Keratinocyte (primary cell): ENCODE measurements at places on chromosomes 3 and 15.
A peak's percentile ranks its signal among the peaks of the same experiment; 100 is the strongest.

GRCh38 chr3:65545429-65545828 lies 493.3 kb downstream of the MAGI1 start:
- no peaks in the 10 kb centered on the region for H3K4me1 ChIP-seq
- no peak overlapping the region for H3K4me3 ChIP-seq
- H3K27ac ChIP-seq = no peak overlapping the region

GRCh38 chr3:104961851-104962250 lies 404.9 kb upstream of the ALCAM start:
- H3K4me3 ChIP-seq = no peak overlapping the region
- no peak for DNase-seq
- H3K27ac ChIP-seq = no peak overlapping the region
- H3K4me1 ChIP-seq = no peaks in the 10 kb centered on the region
- H3K36me3 ChIP-seq = no peaks in the 10 kb centered on the region

GRCh38 chr3:180530276-180530675 lies 71.7 kb upstream of the TTC14 start:
- no peaks in the 10 kb centered on the region for H3K4me1 ChIP-seq
- no peak overlapping the region for H3K27ac ChIP-seq
- no peaks in the 10 kb centered on the region for H3K27me3 ChIP-seq
- H3K36me3 ChIP-seq = no peaks in the 10 kb centered on the region

DNA sequence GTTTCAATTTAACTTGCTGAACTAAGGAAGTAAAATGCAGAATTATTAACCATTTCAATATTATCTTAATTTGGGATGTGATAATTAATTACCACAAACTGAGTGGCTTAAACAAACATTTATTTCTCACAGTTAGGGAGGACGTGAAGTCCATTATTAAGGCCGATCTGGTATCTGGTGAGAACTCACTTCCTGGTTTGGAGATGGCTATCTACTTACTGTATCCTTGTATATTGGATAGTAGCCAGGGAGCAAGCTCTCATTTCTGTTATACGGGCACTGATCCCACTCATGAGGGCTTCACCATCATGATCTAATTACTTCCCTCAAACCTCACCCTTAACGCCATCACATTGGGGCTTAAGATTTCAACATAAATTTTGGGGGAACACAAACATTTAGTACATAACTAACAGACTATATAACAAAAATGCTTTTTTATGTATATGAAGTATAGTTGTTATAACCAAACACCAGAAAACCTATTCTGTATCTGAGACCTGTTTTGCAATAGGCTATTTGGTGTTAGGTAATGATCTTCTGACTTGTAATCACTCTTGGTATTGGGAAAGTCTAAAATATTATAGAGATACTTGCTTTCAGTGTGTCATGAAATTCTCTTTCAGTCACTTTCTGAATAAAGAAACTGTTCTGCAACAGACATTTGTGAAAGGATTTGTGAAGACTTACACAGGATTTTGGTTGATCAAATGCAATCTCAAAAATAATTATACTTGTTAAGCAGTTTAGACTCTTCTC lies 4.7 kb upstream of the KPNA4 start:
- peaks cover 6% of the 10 kb centered on the region for H3K4me1 ChIP-seq
- no peak overlapping the region for H3K27ac ChIP-seq
- H3K4me3 ChIP-seq = no peak overlapping the region
- DNase-seq = no peak

GRCh38 chr3:12809001-12809400 lies 12.5 kb downstream of the CAND2 start:
- no peak overlapping the region for H3K4me3 ChIP-seq
- no peak overlapping the region for H3K27ac ChIP-seq
- peaks cover 3% of the 10 kb centered on the region for H3K4me1 ChIP-seq
- DNase-seq = no peak
- H3K27me3 ChIP-seq = no peaks in the 10 kb centered on the region
- H3K36me3 ChIP-seq = no peaks in the 10 kb centered on the region

DNA sequence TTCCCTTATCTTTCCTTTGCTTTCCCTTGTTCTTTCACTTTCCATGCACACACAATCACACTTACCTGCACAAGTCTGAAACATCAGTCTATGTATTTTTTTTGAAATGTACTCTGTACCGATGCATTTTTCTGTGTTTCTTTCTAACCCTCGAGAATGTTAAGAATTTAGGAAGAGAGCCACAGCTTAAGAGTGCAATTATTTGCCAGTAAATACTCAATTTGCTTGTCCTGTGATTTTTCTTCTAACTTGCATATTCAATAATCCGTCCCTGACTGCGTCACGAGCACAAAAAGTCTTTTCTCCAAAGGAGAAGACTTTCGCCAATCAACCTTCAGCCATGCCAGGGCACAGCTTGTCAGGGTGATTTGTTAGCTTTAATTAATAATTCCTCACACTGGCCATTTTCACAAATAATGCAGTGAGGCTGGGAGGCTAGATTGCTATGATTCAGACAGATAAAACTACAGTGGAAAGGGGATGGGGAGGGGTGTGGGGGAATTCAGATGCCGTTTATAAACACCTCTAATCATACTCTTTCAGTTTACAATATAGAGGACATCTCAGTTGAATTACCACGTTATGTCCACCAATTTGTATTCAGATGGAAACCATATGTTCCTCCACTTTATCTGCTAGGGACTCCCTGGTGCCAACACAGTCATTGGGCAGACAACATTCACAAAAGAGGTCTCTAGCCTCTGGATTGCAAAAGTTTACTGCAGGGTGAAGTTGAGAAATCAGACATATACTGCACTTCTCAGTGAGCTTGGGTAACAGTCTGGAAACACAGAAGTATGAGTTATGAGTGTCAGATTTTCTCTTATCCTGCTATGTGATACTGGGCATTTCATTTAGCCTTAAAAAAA lies 388.0 kb downstream of the ZBTB20 start:
- no peaks in the 10 kb centered on the region for H3K27me3 ChIP-seq
- H3K4me3 ChIP-seq = no peak overlapping the region
- no peak overlapping the region for H3K27ac ChIP-seq
- no peaks in the 10 kb centered on the region for H3K4me1 ChIP-seq

DNA sequence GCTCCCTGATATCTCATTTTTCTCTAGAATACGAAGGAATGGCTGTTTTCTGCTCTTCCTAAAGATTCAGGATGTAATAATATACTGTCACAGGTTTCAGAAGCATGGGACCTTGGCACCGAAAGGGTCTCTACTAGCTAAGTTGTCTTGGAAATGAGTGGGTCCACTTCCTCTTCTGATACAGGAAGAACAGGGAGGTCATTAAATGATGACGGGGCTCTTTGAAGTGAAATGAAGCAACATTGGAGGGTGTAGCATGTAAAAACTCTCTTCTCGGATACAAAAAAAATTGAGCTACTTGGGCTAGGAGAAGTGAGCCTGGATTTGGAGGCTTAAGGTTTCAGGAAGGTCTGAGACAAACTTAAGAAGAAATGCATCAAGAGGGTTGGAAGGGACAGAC lies 349.8 kb upstream of the TPRG1 start:
- no peak overlapping the region for H3K4me3 ChIP-seq
- DNase-seq = no peak
- no peak overlapping the region for H3K27ac ChIP-seq
- peaks cover 10% of the 10 kb centered on the region for H3K4me1 ChIP-seq
- H3K36me3 ChIP-seq = no peaks in the 10 kb centered on the region

- no peaks in the 10 kb centered on the region for H3K27me3 ChIP-seq
- no peak for DNase-seq
- H3K4me1 ChIP-seq = no peaks in the 10 kb centered on the region
- H3K27ac ChIP-seq = no peak overlapping the region
Observed at GRCh38 chr3:178001670-178002101, 534.5 kb upstream of the KCNMB2 start.

DNA sequence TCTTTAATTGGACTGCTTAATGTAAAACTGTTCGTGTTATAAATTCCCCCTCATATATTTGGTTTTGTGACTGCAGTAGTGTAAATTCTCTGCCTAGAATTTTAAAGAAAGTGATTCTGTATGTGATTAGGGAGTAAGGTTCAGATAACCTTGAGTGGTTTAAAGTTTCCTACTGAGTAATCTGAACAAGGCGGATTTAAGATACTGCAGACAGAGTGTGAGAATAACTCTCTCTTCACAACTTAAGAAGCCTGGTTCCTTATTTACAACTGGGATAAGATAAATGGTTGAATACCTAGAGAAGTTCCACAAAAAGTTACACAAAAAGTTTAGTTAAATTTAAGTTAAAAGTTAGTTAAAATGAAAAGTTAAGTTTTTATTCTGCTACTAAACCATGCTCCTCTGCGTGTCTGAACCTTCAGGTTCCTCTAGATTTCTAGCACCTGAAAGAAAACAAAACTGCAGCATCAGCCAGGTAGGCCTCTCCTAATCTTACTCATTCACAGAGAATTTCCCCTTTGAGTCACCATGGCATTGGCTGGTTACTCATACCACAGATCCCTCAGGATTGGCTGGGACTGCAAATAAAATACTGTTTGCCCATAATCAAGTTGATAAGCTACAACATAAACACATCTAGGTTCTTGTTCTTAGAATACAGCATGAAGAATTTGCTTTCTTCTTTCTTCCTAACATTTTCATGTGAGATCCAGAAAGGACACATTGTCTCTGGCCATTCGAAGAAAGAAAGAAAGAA lies at the start of gene ARL14:
TSS of gene ARL14 (plus strand) at position 614 of the 757 bp plus-strand sequence. CDS start 187 bp downstream, outside the sequence.
- peak; percentile 68 for DNase-seq
- H3K4me3 ChIP-seq = peak within 1 kb of the TSS; percentile 4
- H3K36me3 ChIP-seq = no peaks in the 10 kb centered on the region
- H3K27ac ChIP-seq = peak within 1 kb of the TSS; percentile 91

GRCh38 chr3:62084558-62084957 lies 288.8 kb downstream of the FEZF2 start:
- no peak overlapping the region for H3K27ac ChIP-seq
- no peaks in the 10 kb centered on the region for H3K27me3 ChIP-seq
- peaks cover 8% of the 10 kb centered on the region for H3K4me1 ChIP-seq
- DNase-seq = peak; percentile 17
- no peak overlapping the region for H3K4me3 ChIP-seq
- no peaks in the 10 kb centered on the region for H3K36me3 ChIP-seq

GRCh38 chr3:2092758-2093157 lies 5.9 kb upstream of the CNTN4 start:
- no peaks in the 10 kb centered on the region for H3K36me3 ChIP-seq
- no peak for DNase-seq
- H3K4me1 ChIP-seq = no peaks in the 10 kb centered on the region
- no peak overlapping the region for H3K27ac ChIP-seq
- H3K27me3 ChIP-seq = peaks cover 16% of the 10 kb centered on the region

- no peaks in the 10 kb centered on the region for H3K27me3 ChIP-seq
- H3K36me3 ChIP-seq = no peaks in the 10 kb centered on the region
- H3K27ac ChIP-seq = no peak overlapping the region
Observed at GRCh38 chr3:71488391-71488809, 95.1 kb downstream of the FOXP1 start.
